ENCODE measurements at places on chromosomes 11 and 22.

DNA sequence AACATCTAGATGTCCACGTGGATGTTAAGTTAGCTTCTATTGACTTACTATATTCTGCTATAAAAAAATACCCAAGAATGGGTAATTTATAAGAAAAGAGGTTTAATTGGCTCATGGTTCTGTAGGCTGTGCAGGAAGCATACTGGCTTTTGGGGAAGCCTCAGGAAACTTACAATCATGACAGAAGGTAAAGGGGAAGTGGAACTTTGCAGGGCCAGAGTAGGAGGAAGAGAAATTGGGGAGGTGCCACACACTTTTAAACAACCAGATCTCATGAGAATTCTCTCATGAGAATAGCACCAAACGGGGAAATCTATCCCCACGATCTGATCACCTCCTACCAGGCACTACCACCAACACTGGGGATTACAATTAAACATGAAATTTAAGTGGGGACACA lies 689.3 kb downstream of the METTL15 start:
- no peak for DNase-seq

DNA sequence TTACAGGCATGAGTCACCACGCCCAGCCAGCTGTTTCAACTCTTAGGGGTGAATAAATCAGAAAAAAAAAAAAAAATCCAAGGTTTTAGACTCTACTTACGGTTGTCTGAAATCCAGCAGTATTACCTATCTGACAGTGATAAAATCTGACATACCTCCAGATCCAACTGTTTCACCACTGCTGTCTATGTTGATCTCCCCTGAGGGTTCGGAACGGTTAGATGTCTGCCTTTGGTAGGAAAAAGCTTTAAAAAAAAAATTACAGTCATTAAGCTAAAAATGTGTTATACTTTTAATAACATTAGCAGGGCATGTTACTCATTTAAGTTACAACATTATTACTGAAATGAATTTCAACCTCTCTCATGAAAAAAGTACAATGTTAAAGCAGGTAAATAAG lies 21.1 kb downstream of the NCAPD3 start:
- no peak for DNase-seq

DNA sequence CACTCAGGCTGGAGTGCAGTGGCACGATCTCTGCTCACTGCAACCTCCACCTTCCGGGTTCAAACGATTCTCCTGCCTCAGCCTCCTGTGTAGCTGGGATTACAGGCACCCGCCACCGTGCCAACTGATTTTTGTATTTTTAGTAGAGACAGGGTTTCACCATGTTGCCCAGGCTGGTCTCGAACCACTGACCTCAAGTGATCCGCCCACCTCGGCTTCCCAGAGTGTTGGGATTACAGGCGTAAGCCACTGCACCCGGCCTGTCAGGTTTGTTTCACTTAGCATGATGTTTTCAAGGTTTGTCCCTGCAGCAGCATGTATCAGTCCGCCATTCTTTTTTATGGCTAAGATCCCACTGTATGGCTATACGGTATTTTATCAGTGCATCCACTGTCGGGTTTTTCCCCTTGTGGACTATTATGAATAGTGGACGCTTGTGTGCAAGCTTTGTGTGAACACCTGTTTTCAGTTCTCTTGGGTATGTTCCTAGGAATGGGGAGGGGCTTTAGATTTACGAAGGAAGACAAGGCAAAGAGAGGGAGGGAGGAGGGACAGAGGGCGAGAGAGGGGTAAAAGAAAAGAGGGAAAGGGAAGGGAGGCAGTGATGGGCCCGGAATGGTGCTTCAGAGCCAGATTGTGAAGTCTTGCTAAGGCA lies 13.9 kb upstream of the CDC42EP2 start:
- no peak for DNase-seq

- DNase-seq, result no peak
These were observed 5.5 kb downstream of the ESS2 start for GRCh38 chr22:19139001-19139356.

GRCh38 chr11:8383627-8384026 lies 119.9 kb upstream of the LMO1 start:
- no peak for DNase-seq
